Activated T-cell treated with anti-CD3 and anti-CD28 coated beads, Interleukin-2, amount 50 U/mL, for 72 hours (primary cell): ENCODE measurements at places on chromosomes 4 and X. TPM values are rescaled to one million over a fixed set of nuclear protein-coding genes. Genes with fewer than 3 reads are reported as not detected.

GRCh38 chr4:118872181-118872580, 16.5 kb upstream of the SYNPO2 start:
- no peak for DNase-seq

- DNase-seq: no peak
Observed at GRCh38 chr4:52926196-52926974, 64.3 kb downstream of the RASL11B start.

- peak; percentile 39 for DNase-seq
Observed at GRCh38 chr4:123616951-123617461, 220.4 kb downstream of the SPRY1 start.

PRRG3 gene
- total RNA-seq: not detected

IL2 gene
- 24.8 TPM for total RNA-seq

PNMA6A gene
- 0.49 TPM for total RNA-seq
